ENCODE measurements at places on chromosomes 13 and 19.

DNA sequence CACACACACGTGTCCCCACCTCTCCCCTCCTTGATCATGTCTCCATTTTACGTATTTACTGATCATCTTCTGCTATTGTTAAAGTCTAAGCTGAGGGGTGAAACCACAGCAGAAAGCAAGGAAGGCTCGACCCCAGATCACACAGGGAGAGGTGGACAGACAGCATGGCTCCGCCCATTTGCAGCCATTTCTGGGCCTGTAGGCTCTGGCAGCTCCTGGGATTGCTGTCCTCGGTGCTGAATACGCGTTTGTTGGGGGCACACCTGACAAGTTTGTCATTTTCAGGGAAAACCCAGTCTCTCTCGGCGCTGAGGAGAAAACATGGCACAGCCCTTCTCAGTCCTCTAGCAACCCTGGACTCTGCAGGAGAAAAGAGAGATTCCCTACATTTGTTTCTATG, 8.0 kb downstream of the TMEM86B start:
- no peak for DNase-seq

DNA sequence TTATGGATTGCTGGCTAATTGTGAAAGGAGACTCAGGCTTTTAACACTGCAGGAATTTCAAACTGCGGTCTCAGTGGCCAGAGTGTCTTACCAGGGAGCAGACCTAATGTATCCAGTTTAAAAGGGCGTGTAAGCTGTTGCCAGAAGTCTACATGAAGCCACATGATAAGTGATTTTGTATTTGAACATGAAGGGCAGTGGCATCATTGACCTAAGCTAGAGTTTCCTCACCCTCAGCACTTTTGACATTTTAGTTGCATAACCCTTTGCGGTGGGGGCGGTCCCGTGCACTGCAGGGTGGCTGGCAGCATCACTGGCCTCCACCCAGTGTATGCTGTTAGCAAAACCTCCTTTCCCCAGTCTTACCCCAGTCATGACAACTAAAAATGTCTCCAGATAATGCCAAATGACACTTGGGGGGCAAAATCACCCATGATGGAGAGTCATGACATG, 23.7 kb upstream of the GPR18 start:
- DNase-seq = no peak

DNA sequence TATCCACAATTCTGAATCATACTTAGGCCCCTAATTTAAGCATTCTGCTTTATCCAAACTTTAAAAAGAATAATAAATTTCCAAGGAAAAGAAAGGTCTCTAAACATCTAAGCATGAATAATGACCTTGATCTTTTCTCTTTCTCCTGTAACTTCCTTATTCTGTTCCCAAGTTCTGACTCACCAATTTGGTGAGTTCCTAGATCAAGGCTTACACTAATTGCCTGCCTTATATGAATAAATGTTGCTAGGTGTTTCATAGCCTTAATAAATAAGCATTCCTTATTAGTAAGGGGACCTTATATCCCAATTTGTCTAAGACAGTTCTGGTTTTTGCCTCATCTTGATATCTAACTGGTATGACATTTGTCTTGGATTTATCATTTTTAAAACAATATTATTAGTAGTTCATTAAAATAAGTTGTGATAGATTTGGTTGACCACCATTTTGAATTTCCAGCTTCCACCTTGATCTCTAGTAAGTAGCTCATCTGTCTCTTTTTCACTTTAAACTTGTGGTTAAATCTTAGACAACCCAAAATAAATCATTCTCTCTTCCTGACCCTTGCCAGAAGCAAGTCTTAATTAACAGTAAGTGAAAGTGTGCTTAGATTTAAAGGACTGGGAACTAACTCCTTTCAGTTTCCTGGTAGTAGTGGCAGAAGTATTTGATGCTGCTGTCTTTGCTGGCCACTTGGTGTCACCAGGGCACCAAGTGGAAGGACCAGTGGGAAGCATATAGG, 121.2 kb upstream of the MLNR start:
- no peak for DNase-seq

DNA sequence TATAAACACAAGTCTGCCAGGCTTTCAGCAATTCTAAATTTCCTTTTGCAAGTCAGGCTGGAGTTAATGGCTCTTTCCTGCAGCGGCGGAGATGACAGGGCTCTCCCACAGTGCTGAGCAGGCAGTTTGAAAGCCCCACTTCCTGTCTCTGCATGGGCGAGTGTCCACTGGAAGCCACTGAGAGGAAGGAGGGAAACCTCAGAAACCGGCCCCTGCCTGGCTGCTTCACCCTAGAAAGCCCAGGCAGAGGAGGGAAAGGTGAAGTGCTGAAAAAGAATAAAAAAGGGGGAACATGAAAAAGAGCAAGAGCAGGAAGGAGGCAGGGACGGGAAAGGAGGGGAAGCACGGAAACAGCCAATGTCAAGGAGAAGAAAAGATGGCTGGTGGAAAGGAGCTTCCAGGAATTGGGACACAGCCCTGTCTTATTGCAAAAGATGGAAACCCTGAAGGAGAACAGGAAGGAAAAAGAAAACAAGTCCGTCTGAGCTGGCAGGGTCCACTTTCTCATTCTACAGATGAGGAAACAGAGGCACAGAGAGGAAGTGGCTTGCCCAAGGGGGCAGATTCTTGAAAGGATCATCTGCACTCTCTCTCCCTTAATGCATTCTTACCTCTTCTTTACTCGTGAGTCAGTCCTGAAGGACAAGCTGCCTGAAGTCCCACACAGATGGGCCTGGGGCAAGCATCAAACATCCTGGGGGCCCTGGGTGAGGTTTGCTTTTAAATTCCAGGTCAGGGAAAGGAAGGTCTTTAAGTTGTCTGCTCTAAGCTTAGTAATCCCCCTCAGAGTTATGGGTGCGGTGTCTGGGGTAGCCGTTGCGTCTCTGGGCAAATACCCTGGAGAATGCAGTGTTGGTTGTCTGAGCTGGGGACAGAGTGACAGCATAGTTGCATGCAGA, 38.8 kb upstream of the ALOX5AP start:
- DNase-seq = no peak

- DNase-seq = no peak
Observed at GRCh38 chr19:5621945-5622464, 571 bp downstream of the SAFB2 start.

- no peak for DNase-seq
Observed at GRCh38 chr19:53826876-53827275, 2.8 kb upstream of the NLRP12 start.

DNA sequence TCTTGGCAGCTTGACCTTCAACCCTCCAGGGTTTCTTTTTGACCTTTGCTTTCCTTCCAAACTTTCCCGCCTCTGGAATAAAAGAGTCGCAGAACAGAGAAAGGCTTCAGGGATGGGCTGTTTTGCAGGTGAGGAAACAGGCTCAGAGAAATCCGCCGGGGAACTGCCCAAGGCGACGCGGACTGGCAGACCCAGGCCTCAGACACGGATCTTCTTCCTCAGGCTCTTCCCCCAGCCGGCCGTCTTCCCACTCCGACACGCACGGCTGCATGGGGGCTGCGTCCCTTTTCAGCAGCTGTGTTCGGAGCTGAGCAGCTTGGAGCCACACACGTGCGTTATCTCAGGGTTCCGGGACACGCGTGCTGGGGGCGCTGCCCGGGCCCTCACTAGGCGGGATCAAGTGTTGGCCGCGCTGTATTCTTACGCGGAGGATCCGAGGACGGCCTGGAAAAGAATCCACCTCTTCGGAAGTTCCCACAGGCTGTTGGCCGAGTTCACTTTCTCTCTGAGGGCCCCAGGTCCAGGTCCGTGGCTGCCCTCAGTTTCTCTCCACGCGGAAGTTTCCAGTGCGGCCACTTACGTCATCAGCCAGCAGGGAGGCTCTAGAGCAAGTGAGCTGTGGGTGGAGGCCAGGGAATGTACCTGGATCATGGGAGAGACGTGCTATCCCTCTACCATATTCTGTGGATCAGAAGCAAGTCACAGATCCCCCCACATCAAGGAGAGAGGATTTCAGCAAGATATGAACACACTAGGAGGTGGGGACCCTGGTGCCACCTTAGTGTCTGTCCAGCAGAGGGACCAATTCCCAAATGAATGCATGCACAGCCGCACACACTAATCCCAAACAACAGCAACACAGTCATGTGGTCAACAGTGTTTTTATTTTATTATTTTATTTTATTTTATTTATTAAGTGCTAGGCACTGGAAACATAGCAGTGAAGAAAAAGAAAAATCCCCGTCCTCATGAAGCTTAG, 100.4 kb downstream of the ING1 start:
- no peak for DNase-seq

DNA sequence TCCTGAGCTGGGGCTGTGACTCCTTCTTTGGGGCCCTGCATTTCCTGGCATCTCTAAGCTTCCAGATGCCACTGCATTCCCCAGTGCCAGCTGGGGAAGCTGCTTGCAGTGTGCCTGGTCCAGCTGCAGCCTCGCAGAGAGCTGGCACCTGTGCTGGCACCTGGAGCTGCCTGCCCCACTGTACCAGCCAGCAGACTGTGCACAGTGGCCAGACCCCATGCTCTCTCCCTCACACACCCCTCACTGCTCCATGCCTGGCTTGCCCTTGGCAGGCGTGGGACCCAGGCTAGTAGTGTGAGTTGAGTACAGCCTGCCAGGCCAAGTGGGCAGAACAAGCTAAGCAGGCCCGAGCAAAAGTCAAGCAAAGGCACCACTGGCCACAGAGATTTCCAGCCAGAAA, 327.5 kb downstream of the NDFIP2 start:
- no peak for DNase-seq

DNA sequence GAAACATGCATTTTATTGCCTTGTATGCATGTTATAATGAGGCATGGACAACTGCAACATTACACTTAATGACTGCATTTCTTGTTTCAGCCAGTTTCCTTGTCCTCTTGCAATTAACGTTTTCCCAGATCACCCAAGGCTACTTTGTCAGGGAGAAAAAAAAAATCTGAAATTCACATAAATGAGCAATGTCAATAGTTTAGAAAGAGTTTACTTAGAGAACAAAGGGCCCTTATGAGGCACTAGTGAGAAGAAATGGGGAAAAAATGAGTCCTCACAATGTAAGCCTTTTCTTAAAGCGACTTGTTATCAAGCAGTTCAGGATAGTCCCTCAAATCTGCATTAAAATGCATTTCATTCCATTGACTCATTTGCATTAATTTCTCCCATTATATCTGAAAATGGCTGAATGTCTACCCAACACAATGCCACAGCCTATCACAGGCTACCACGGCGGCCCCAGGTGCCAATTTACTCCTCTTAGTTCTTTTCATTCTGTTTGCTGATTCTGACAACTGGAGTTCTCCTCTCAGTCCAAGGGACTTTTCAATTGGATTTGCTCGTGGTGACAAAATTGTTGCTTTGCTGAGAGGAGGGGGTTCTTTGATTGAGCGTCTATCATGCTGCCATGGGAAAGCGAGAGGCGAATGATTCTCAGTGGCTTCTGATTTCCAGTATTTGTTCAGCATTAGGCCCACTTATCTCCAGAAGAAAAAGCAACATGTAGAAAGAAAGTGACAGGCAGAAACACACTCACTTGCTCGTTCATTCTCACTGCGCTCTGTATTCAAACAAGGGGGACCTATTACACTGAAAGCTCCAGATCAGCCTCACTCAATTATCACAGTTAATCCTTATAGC, 107.1 kb downstream of the DACH1 start:
- no peak for DNase-seq

- DNase-seq = no peak
Observed at GRCh38 chr13:111551204-111551820, 230.9 kb downstream of the TEX29 start.

DNA sequence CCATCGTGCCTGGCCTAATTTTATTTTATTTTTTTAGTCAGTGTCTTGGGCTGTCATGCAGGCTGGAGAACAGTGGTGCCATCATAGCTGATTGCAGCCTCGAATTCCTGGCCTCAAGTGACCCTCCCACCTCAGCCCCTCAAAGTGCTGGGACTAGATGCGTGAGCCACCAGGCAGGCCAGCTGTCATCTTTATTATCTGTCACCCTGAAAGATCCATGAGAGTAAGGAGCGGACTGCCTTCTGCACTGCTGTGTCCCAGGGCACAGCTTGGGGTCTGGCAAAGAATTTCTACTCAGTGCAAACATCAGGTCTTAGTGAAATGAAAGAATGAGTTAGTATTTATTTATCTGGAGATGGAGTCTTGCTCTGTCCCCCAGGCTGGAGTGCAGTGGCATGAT, 9.5 kb upstream of the TLE5 start:
- no peak for DNase-seq

GRCh38 chr13:35005051-35005450, 63.0 kb downstream of the NBEA start:
- DNase-seq = no peak

DNA sequence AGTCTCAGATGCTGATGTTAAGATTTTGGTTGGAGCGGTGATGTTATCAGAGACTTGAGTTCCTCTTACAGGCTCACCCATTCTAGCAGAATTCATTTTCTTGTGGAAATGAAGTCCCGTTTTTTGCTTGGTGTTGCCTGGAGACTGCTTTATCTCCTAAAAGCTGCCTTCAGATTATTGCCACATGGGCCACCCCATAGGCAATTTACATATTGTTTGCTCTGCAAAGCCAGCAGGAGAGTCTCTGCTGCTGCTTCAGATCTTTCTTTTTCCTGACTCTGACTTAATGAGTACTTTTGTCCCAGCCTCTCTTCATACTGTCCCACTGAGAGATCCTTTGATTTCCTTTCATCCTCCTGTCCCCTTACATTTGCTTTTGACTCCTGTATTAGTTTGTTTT, 114.6 kb downstream of the TDRD3 start:
- DNase-seq = no peak

DNA sequence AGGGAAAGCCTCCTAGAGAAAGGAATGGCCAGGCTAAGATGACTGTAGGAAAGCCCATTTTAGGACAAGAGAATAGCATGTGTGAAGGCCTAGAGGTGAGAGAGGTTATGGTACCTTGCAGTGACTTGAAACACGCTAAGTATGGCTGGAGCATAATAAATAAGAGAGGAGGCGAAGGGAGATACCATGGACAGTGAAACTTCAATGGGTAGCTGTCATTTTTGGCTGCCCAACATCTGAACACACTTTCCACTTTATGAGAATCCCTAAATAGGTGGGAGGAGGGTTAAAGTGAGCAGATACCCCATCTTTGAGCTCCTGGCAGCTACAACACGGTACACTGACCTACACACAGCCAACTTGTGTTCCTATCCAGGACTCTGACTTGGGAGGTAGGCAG, 8.0 kb upstream of the IFT88 start:
- DNase-seq = no peak

GRCh38 chr13:92913840-92914239, 312.8 kb upstream of the GPC6 start:
- no peak for DNase-seq

DNA sequence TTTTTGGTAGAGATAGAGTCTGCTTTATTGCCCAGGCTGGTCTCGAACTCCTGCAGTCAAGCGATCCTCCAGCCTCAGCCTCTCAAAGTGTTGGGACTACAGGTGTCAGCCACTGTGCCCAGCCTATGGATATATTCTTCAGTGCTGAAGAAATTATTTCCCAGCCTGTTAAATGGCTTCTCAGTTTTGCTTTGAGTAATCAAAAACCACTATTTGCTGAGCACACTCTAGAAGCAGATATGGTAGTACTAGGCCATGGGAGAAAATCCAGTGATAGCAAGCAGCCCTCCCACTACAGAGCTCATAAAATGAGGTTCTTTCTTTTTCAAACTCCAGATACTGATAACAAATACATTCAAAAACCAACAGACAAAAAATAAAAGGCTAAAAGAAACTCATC, 80.6 kb upstream of the CLDN10 start:
- DNase-seq = peak; percentile 50
